NCI-H345 (cell line): ENCODE measurements at places on chromosomes 2 and 18.

- DNase-seq = no peak
Measured at GRCh38 chr18:41266204-41266603, 688.8 kb upstream of the PIK3C3 start.

DNA sequence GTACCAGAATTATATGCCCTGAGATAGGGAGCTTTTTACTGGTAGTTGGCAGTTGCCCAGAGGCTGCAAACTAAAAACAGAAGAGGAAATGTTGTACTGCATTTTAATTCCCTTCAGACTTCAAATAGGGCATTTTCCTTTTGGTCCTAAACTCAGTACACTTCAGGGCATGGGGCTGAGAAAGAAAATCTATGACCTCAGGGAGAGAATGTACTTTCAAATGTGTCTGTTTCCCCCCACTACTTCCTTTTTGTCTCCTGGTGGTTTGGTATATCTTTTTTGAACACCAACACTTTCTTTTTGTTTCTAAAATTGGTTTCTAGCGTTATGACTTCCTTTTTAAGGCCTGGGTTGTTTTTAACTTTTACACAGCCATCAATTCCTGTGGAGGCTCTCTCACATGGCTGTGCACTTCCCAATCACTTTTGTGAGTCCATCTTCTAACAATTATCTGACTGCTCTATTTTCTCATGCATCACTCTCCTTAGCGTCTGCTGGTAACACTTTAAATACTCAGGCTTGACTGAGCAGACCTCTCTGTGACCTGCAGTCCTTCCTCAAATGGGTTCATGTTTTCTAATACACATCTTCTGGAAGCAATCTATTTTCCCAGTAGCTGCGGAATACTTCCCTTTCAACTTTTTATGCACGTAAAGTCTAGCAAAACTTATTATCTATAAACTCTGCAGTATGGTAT is 596.0 kb downstream of the LRP1B start:
- DNase-seq = no peak

DNA sequence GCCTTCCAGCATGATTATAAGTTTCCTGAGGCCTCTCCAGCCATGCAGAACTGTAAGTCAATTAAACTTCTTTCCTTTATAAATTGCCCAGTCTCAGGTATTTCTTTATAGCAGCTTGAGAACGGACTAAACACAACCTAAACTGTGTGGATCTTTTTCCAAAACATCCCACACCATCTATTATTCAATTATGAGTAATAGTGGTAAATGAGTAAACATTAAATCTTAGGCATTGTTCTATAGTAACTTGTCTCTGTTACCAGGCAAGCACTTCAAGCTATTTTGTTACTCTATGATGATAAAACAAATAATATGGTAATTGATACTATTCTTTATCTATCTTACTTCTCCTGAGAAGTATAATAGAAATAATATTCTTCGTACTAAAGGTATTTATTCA is 536.9 kb upstream of the CHAC2 start:
- DNase-seq = no peak

GRCh38 chr2:101267671-101268656 is 15.3 kb downstream of the CNOT11 start:
- DNase-seq = no peak

- DNase-seq = no peak
Measured at GRCh38 chr2:234714711-234715110, 217.8 kb upstream of the ARL4C start.

GRCh38 chr18:37334631-37335408 is 230.8 kb downstream of the CELF4 start:
- no peak for DNase-seq

GRCh38 chr2:170707821-170708795 is 7.0 kb upstream of the SP5 start:
- no peak for DNase-seq

GRCh38 chr18:50722311-50722710 is 97.5 kb downstream of the MRO start:
- DNase-seq = no peak

DNA sequence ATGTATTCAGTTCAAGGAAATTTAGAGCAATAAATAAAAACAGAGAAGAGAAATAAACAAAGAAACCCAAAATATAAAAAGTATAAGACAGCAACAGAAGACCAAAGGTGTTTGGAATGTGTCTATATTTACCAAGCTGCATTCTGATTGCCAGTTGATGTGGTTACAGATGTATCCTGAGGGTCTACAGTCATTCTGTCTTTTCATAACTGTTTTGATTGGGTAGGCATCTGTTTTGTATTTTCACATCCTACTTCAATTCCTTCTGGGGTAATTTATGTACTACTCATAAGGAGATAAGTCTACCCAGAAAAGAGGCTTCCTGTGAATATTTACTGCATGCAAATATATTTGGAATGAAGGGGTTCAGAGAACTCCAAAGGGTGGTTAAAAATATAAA is 596.8 kb upstream of the GCFC2 start:
- DNase-seq = no peak

- DNase-seq = no peak
Measured at GRCh38 chr2:2777876-2778275, 446.8 kb upstream of the MYT1L start.

DNA sequence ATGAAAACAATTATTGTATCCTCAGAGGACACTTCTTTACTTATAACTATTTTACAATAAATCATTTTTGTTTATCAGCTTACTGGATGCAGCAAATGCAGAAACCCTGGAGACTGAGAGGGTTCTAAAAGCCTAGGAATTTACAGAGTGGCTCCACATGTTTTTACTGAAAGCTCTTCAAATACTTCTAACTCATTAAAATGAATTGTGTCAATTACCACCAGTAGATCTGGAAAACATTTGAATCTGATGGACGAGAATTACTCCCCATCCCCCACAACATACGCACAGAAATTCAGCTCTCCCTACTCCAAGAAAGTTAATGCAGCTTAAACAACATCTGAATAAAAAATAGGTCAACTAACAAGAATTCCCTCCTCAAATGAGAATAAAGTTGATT is 319.8 kb upstream of the FIGN start:
- no peak for DNase-seq

GRCh38 chr18:75156139-75156750 is 52.7 kb downstream of the PTGR3 start:
- no peak for DNase-seq
